Cortex of kidney (tissue), 1 donor: ENCODE measurements at places on chromosomes 7 and 10.

GRCh38 chr7:150567169-150567568 is at the start of gene GIMAP4:
GIMAP4 (plus strand) TSS chr7:150567390; CDS start chr7:150569902, 2,512 bp downstream.
- no peak for DNase-seq

DNA sequence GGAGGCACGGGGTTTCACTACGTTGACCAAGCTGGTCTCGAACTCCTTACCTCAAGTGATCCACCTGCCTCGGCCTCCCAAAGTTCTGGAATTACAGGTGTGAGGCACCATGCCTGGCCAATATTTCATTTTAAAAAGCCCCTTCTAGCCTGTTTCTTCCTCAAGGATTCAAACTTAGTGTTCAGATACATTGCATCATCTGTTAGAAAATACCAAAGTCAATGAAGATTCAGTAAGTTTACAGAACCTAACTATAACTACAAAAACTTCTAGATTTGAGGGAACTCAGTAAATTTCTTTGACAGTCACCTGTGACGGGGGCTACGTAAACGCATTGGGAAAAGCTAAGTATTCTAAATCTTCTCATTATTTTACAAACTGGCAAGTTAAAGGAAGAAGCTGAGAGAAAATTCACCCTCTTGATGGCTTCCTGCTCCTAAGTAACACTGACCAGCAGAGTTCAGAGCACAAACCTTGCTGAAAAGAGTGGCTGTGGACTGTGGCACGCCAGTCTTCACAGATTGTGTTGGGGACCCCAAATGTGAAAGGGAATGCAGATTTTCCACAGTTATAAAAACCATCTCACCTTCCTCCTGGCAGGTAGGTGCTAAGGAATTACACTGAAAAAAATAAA is 162.2 kb downstream of the PKD1L1 start:
- DNase-seq, result no peak

DNA sequence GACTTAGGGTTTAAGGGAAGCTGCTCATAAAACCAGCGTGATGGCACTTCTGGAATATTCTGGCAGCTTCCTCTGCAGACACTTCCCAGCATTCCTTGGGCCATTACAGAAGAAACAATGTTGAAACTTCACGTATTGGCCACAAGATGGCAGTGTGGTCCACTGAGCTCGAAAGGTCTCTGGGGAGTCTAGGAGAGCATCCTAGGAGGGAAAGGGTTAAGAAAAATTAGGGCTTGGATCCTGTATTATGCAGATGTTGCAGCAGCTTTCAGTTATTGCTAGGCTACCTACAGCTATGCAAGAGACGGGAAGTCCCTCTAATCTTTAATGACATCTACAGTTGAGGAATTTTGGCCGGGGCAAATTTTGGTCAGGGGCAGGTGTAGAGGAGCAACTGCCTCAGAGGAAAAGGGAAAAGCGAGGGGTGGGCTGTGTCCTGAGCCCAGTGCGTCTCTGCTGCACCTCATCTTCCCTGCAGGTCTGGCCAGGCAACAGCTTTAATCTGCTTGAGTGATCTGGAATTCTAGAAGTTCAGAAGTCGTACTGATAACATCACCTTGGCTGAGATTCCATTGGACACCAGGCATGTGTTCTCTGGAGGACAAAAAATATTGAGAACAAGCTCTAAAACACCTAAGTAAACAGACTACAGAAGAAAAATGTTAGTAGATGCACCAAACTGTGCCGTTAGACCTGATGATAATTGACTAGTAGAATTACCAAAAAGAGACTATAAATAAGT is 220.8 kb upstream of the PRSS58 start:
- no peak for DNase-seq

- DNase-seq, result no peak
Measured at GRCh38 chr10:111098679-111099437, 22.0 kb downstream of the ADRA2A start.

DNA sequence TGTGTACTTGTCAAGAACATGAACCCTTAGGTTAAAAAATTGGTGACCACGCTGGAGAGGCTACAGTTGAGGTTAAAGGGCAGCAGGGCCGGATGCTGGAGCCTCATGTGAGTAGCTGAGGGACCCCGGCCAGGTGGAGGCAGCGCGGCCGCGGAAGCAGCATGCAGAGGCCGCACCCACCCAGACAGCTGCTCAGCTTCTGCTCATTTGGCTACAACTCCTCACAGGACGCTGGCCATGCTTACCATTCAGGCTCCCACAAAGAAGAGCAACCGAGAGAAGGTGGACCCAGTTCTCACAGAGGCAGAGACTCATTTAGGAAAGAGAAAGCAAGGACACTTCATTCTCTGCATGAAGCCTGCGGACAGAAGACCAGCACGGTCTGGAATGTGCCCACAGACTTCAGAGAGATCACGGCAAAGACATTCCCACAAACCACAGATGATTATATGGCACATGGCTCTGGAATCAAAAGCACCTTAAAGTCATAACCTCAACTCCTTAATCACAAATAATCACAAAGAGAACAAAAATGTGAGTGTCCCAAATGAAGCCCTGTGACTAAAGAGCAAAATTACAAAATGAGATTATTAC is 94.4 kb downstream of the VOPP1 start:
- no peak for DNase-seq

GRCh38 chr10:93916257-93917063 is 22.7 kb downstream of the SLC35G1 start:
- DNase-seq, result no peak

DNA sequence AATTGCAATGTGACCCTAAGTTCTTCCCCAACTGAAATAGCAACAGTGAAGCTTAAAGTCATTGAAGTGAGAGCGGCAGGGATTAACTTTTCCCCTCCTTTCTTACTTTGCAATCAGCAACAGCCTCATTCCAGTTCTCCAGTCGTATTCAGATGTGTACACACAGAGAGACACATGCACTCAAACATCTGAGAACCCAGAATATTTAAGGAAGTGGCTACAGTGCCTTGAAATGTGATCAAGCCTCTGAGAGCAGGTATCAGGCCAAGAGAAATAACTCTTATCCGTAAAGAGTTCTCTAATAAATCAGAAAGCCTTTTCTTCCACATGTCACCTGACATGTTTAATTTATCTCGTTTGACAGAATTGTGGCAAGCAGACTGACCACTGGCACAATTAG is 388.9 kb upstream of the NPVF start:
- no peak for DNase-seq

DNA sequence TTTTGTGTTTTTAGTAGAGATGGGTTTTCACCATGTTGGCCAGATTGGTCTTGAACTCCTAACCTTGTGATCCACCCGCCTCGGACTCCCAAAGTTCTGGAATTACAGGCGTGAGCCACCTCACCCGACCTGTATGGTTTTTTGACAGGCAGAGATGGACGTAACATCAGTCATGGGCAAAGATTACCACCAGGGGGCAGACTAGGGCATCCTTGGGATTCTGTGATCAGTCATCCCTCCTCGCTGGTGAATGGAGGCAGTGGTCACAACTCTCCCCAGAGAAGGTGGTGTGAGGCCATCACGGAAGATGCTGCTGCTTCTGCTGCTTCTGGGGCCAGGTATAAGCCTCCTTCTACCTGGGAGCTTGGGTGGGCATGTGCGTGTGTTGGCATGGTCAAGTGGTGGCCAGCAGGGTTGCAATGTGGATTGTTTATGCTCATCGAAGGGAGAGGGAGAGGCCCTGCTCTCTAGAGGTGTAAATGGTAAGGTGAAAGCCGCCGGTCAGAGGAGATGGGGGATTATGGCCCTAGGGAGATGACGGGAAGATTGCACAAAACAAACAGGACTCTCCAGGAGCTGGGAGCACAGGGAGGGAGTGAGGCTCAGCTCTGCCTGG is 122.7 kb upstream of the PRSS1 start:
- DNase-seq, result no peak

GRCh38 chr7:77811516-77812289 is 13.1 kb downstream of the PHTF2 start:
- DNase-seq, result no peak

- DNase-seq, result no peak
Measured at GRCh38 chr10:119205894-119206602, 1.3 kb upstream of the GRK5 start.

- no peak for DNase-seq
Measured at GRCh38 chr10:29956335-29956924, 103.0 kb downstream of the JCAD start.

GRCh38 chr10:97889461-97890265 is 40.0 kb downstream of the GOLGA7B start:
- DNase-seq, result no peak

GRCh38 chr7:45192621-45193041 is 35.0 kb downstream of the RAMP3 start:
- no peak for DNase-seq

GRCh38 chr7:101516851-101517250 is 112.2 kb downstream of the MYL10 start:
- DNase-seq, result no peak

- DNase-seq, result no peak
Measured at GRCh38 chr7:54933643-54934042, 85.2 kb upstream of the EGFR start.

DNA sequence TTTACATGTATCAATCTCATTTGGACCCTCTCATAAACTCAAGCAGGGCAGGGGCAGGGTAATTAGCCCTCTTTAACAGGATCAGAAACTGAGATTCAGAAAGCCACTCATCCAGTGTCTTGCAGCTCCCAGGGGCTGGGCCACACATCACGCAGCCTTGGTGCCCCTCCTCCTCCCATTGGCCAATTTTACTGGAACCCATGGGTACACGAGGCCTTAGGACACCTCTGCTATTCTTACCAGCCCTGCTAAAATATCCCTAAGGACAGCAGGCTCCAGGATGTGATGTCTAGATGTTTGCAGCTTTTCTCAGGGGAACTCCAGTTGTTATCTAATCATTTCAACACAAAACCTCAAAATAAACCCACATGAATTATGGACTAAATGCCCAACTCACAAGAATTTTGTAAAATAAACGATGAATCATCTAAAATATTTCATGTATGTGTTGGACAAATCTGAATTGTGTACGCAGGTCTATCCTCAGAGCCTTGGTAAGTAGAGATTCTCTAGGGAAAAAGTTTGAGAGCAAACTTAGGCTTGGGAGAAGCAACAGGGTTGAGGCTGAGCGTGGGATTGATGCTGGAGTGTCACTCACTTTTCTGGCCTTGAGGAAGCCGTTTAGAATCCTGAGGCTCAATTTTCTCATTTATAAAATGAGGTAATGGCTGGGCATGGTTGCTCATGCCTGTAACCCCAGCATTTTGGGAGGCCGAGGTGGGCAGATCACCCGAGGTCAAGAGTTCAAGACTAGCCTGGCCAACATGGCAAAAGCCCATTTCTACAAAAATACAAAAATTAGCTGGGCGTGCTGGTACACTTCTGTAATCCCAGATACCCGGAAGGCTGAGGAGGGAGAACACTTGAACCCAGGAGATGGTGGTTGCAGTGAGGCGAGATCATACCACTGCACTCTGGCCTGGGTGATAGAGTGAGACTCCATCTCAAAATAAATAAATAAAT is 69.7 kb upstream of the TNS3 start:
- no peak for DNase-seq

DNA sequence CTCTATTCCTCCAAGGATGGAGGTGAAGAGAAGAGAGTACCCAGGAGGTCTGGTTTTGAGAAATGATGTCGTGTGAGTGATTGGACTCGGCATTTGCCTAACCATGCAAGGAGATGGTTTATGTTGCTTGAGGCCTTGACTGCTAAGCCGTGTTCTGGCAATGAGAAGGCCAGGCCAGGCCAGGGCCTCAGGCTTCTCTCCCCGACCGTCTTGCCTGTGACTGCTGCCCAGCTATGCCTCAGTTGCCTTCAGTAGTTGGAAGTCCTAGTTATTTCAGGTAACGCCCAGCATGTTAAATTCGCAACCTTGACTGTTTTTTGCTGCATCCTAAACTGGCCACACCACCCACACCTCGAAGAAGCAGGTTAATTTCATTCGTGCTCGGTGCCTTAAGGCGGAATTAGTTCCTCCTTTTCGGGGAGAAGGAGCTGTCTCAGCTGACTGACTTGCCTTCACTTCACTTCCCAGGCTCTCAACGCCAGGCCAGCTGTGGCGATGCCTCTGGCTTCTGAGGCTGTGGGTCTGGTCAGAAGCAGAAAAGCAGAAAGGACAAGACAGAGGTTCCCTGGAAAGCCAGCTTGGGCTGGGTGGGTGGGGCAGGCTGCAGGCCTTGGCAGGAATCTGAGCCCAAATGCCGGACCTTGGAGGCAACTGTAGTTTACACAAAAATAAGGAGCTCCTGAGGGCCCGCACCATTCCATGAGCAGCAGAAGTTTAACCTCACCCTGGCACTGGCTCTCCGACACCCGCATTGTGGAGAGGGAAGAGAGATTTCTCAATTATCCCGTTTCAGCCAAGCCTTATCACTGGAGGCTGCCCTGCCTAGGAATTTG is 61.9 kb upstream of the SAMD8 start:
- no peak for DNase-seq

- DNase-seq, result no peak
Measured at GRCh38 chr10:17865351-17865750, 56.2 kb downstream of the MRC1 start.

GRCh38 chr10:20094226-20094976 is 278.2 kb downstream of the PLXDC2 start:
- DNase-seq, result no peak

GRCh38 chr7:133682364-133683181 is 429.7 kb downstream of the EXOC4 start:
- DNase-seq, result no peak

DNA sequence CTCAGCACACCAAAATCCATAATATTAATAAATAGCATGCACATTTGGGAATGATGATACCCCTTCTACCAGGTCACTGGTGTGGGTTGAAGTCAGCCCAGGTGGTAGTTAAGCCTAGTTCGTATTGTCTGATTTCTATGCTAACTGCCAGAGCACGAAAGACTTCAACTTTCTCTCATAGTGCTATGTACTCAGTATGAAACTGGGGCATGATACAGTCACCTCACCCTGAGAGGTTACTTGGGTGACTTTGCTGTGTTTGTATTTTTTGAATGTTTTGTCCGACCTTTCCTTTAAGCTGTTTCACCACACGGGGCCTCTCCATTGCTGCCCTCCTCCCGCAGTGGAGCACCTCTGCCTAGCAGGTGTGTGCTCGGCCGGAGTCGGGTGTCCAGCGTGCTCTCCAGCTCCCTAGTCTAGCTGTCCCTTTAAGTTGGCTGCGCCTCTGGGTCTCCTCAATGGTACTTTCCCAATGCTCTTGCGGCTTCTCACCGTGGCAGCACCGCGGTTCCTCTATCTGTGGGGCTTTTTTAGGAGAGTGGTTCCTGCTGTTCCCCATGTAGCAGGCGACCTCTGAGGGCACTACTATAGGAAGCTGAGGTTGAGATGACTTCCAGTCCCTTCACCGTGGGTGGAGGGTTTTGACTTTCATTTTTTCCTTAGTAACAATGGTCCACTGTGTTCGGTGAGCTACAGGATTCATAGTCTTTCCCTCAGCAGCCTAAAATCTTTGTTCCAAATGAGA is 524.0 kb upstream of the PFKP start:
- DNase-seq, result no peak

GRCh38 chr7:88233828-88234227 is 14.0 kb upstream of the SRI start:
- DNase-seq, result no peak
